ENCODE measurements at places on chromosomes 1 and 21. TPM values are rescaled to one million over a fixed set of nuclear protein-coding genes. Genes with fewer than 3 reads are reported as not detected.
A peak's percentile ranks its signal among the peaks of the same experiment; 100 is the strongest.

DNA sequence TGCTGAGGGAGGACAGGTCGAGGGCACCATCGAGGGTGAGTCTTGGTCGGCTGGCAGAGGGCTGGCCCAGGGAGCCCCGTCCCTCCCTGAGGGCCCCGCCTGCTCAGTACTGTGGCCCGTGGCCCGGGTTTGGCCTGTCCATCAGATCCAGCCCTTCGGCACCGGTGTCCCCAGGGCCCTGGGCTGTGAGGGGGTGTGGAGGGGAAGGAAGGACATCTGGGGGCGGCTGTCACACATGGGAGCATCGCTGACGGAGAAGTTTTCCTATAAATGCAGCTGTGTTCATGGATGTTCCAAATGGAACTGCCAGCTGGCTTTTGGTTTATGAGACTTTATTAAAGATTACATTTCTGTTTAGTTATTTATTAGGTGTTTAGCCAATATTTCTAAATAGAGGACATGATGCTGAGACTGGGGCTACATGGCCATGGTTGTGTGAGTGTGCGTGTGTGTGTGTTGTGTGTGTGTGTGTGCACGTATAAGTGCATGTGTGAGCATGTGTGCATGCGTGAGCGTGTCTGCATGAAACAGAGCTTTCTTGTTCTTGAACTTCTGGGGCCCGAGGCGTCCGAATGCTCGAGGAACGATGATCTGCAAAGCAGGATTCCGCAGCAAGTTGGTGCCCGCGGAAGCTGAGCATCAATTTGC is 54.3 kb downstream of the SLX9 start:
- H3K27me3 ChIP-seq, result no peaks in the 10 kb centered on the region
- H3K36me3 ChIP-seq, result no peaks in the 10 kb centered on the region
- H3K4me3 ChIP-seq, result no peak overlapping the region
- H3K4me1 ChIP-seq, result no peaks in the 10 kb centered on the region
- H3K27ac ChIP-seq, result no peak overlapping the region

DNA sequence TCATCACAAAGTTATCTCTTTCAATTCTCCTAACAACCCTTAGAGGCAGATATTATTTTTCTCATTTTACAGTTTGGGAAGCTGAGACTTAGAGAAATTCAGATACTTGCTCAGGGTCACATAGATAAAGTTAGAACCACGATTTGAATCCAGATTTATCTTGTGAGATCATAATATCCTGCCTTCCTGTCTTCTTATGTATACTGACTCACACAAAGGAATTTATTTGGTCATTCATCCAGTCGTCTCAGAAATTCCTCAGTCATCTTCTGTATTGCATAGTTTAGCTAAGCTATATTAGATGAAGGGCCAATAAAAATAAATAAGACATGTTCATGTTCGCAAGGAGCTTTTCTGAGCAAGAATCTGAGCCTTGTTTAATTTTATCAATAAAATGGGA is 35.8 kb upstream of the RUNX1 start:
- no peaks in the 10 kb centered on the region for H3K27me3 ChIP-seq
- H3K4me1 ChIP-seq, result peaks cover 44% of the 10 kb centered on the region
- no peak overlapping the region for H3K4me3 ChIP-seq
- no peak for DNase-seq

DNA sequence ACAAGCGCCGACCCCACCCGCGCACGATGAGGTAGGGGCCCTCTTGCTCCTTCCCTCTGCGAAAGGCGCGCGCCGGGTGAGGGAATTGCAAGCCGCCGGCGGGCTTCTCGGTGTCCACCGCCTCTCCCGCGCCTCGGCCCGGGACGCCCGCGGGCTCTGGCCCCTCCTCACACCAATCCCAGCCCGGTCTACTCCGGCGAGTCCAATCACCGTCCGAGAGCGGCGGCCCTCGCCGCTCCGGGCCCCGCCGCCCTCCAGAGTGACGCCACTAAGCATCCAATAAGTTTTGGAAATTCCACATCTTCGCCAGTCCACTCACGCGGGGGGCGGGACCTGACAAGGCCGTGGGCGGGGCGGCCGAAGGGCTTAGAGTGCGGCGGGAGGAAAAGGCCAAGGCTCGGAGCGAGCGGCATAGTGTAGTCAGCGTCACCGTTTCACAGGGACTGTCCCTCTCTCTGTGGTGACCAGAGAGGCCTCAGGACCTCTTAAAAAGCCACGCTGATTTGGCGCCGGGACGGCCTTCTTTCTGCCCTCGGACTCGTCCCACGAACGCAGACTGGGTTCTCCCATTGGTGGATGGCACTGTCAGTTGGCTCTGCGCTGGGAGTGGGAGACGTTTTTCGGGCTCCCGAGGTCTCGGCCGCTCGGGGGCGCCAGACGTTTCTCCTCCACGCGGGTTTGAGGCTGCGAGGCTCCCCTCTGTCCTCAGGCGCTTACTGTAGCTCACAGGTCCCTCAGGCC is at the start of gene TRIM45:
Gene TRIM45 (minus strand): TSS at position 161 of the 741 bp plus-strand sequence. CDS start 548 bp downstream, outside the sequence.
- H3K27me3 ChIP-seq, result peaks cover 12% of the 10 kb centered on the region
- peak within 1 kb of the TSS; percentile 26 for H3K27ac ChIP-seq
- DNase-seq, result peak; percentile 89
- peak within 1 kb of the TSS; percentile 71 for H3K4me3 ChIP-seq

GRCh38 chr1:81165963-81166362 is 634.8 kb upstream of the ADGRL2 start:
- H3K36me3 ChIP-seq, result no peaks in the 10 kb centered on the region
- no peaks in the 10 kb centered on the region for H3K27me3 ChIP-seq
- no peak for DNase-seq

The MNDA gene
- not detected for total RNA-seq

Data from activated CD4-positive, alpha-beta T cell treated with anti-CD3 and anti-CD28 coated beads for 36 hours (primary cell).